Muscle of leg (tissue), 16 donors: ENCODE measurements at places on chromosomes 1 and 21. TPM values are rescaled to one million over a fixed set of nuclear protein-coding genes. Genes with fewer than 3 reads are reported as not detected.
A peak's percentile ranks its signal among the peaks of the same experiment; 100 is the strongest.

CELA3B gene
- total RNA-seq: not detected

OR2T35 gene
- not detected for total RNA-seq

LRRC38 gene
- total RNA-seq: 11.9 TPM

DNA sequence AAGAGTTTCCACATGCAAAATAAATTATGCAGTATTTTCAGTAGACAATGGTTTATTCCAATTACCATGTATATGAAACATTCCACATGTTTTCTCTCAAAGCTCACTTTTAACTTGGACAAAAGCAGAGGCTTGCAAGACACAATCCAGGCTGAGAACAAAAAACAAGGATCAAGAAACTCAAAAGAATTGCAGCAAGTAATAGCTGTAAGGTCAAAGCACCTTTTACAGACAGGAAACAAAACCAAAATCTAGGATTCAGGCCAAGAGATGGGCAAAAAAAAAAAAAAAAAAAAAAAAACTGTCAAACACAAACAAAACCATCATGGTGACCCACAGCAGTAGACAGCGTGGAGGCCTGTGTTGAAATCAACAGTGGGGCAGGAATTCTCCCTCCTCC, 9.3 kb downstream of the RGS1 start:
- H3K4me1 ChIP-seq: no peaks in the 10 kb centered on the region
- DNase-seq: no peak
- no peak overlapping the region for H3K27ac ChIP-seq
- no peaks in the 10 kb centered on the region for H3K27me3 ChIP-seq
- H3K4me3 ChIP-seq: no peak overlapping the region
- H3K36me3 ChIP-seq: no peaks in the 10 kb centered on the region

GRCh38 chr1:178267646-178268094, 173.8 kb downstream of the RASAL2 start:
- DNase-seq: no peak
- no peak overlapping the region for H3K27ac ChIP-seq

- H3K27ac ChIP-seq: peak overlapping the region; percentile 82
- peaks cover 19% of the 10 kb centered on the region for H3K36me3 ChIP-seq
- peaks cover 19% of the 10 kb centered on the region for H3K4me1 ChIP-seq
- H3K4me3 ChIP-seq: no peak overlapping the region
- peak; percentile 96 for DNase-seq
Measured at GRCh38 chr1:175162955-175163354, 29.6 kb downstream of the KIAA0040 start.

- H3K36me3 ChIP-seq: peaks cover 2% of the 10 kb centered on the region
- H3K27me3 ChIP-seq: no peaks in the 10 kb centered on the region
- no peak overlapping the region for H3K27ac ChIP-seq
- no peaks in the 10 kb centered on the region for H3K4me1 ChIP-seq
- DNase-seq: no peak
Measured at GRCh38 chr1:165644064-165644735, 13.2 kb downstream of the MGST3 start.

DNA sequence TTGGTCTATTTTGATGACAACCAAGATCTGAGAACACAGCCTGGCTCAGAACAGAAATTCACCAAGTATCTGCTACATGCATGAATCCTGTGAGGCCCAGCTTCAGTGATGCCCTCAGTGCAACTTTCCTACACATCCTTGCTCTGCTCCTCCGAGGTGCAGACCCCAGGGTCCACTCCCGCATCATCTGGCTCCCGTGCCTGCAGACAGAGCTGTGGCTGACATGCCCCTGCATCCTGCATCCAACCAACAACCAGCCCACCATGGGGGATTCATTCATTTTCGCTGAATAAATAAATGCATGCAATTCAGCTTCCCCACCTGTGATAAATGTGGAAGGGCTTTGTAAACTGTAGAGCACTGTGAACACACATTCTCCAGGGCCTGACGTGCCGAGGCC, 112.3 kb downstream of the GLIS1 start:
- no peak overlapping the region for H3K4me3 ChIP-seq
- H3K36me3 ChIP-seq: no peaks in the 10 kb centered on the region
- H3K4me1 ChIP-seq: no peaks in the 10 kb centered on the region
- DNase-seq: no peak
- H3K27me3 ChIP-seq: peaks cover 6% of the 10 kb centered on the region
- H3K27ac ChIP-seq: no peak overlapping the region

GRCh38 chr21:15992171-15992570, 262.4 kb downstream of the USP25 start:
- no peaks in the 10 kb centered on the region for H3K27me3 ChIP-seq
- no peaks in the 10 kb centered on the region for H3K36me3 ChIP-seq
- H3K4me3 ChIP-seq: no peak overlapping the region
- H3K4me1 ChIP-seq: no peaks in the 10 kb centered on the region
- DNase-seq: no peak
- H3K27ac ChIP-seq: no peak overlapping the region

DNA sequence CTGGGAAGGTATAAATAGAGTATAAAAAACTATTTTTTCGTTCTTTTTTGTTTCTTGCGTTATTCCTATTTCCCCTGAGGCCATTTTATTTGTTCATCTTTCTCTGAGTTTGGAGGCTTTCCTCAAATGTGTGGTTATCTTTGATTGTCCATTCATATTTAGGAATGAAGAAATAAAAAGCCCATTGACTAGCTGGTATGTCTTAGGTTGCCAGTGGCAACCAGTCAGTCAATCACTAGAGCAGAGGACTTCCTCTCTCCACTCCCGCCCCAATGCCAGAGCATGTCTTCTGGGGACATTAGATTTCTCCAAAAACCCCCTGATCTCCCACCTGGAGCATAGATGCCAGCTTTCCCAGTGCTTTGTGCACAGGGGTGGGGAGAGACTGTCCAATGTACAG, 20.7 kb upstream of the FOXE3 start:
- H3K27ac ChIP-seq: no peak overlapping the region
- H3K36me3 ChIP-seq: no peaks in the 10 kb centered on the region
- DNase-seq: no peak
- H3K4me1 ChIP-seq: no peaks in the 10 kb centered on the region
- H3K27me3 ChIP-seq: peaks cover 13% of the 10 kb centered on the region

DNA sequence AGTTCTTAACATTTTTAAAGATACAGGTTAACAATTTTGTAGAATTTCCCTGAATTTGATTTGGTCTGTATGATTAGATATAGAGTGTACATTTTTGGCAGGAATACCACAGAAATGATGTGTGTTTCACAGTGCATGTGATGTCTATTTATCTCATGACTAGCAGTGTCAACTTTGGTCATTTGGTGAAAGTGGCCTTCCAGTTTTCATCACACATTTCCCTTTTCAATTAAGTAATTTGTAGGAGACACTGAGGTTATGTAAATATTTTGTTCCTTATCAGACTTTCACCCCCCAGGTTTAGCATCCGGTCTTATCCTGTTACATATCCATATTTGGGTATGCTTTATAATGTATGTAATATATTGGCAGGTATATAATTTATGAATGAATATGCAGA, 41.8 kb downstream of the MAP3K7CL start:
- H3K27ac ChIP-seq: no peak overlapping the region
- H3K36me3 ChIP-seq: no peaks in the 10 kb centered on the region
- no peaks in the 10 kb centered on the region for H3K4me1 ChIP-seq
- no peaks in the 10 kb centered on the region for H3K27me3 ChIP-seq
- H3K4me3 ChIP-seq: no peak overlapping the region

- H3K4me1 ChIP-seq: no peaks in the 10 kb centered on the region
- H3K27ac ChIP-seq: no peak overlapping the region
- no peak overlapping the region for H3K4me3 ChIP-seq
- H3K36me3 ChIP-seq: no peaks in the 10 kb centered on the region
Measured at GRCh38 chr21:37974081-37974480, 57.8 kb upstream of the KCNJ6 start.

GRCh38 chr1:13619909-13620308, 36.3 kb downstream of the PDPN start:
- DNase-seq: peak; percentile 44
- no peak overlapping the region for H3K27ac ChIP-seq
- no peaks in the 10 kb centered on the region for H3K27me3 ChIP-seq
- peaks cover 2% of the 10 kb centered on the region for H3K4me1 ChIP-seq
- H3K4me3 ChIP-seq: no peak overlapping the region
- H3K36me3 ChIP-seq: peaks cover 12% of the 10 kb centered on the region

- H3K36me3 ChIP-seq: no peaks in the 10 kb centered on the region
- DNase-seq: peak; percentile 57
- H3K27me3 ChIP-seq: peaks cover 2% of the 10 kb centered on the region
Measured at GRCh38 chr21:38631206-38631605, 132.9 kb upstream of the ERG start.
